Cardiac muscle cell (in vitro differentiated cells and primary cell): ENCODE measurements at places on chromosomes 2 and 18.

- no peak for DNase-seq
Measured at GRCh38 chr18:74930616-74931015, 278.3 kb downstream of the PTGR3 start.

GRCh38 chr2:20099780-20100179 is 48.4 kb upstream of the LAPTM4A start:
- DNase-seq: no peak

DNA sequence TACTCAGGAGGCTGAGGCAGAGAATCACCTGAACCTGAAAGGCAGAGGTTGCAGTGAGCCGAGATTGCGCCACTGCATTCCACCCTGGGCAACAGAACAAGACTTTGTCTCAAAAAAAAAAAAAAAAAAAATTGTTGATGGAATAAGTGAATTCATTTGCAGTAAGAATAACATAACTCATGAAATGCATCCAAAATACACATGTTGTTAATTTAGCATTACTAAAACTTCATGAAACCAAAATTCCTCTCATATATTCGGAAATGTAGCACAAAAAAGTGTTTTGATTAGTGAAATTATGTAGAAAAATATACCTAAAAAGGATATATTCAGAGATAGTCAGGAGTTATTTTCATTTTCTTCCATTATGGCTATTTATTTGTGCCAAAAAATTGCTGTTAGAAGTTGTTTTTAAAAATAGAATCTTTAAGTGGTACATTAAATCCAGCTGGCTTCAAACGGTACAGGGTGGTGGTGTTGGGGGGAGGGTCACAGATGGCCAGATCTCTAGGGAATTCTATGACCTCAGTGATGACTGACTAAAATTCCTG is 78.2 kb upstream of the UGP2 start:
- DNase-seq: no peak

DNA sequence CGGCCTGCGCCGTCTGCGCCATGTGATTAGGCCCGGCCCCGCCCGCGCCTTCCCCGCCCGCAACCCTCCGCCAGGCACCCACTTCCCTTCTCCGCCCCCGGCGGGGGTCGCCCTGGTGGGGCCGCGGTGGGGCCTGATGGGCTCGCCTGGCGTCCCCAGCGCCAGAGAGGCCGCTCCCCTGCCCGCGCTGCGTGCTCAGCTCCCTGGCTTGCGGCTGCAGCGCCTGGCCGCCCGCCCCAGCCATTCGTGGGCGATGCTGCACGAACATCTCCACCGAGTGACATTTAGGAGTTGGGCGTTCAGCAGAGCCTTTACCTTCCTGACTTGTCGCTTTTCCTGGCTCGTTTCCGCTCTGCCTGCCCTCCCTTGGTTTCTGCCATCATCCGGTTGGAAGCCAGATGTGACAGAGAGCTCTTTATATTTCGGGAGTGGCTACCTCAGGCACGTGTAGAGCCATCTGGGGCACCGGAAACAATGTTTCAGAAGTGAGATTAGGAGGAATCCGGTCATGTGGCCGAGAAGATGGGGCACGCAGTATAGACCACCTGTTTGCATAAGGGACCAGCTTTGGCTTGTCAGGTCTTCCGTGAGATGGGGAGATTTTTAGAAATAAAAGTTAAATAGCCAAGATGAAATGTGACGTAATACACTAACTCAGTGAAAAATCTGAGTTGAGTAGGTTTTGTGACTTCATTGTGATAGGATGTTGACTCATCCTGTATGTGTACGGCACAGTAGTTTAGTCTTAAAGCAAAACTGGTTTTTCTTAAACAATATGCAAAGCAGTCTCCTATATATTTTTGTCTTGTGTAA is 1.2 kb downstream of the GLS start:
- DNase-seq: peak; percentile 66

DNA sequence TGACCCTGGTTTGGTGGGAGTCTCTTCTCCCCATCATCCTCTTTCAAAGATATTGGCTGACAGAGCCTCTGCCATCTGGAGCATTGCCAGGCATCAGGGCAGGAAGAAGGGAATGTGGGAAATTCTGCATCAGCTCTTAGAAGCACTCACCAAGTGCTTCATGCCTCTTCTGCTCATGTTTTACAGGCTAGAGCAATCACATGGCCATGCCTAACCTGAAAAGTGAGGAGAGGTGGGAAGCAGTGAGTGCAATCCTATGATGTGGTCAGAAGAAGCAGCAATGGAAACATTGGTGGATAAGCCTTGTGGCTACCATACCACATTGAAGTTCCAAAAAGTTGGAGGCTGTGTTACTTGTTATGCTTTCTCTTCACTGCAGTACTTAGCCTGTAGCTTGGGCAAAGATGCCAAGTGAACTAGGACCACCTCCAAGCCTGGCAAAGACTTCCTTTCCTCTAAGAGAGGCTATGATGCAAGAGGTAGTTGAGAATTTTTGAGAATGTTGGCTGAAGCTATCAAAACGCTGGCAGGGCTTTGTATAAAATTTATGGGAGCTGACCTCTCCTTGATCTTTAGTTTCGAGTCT is 64.1 kb downstream of the BCL2L11 start:
- DNase-seq: no peak

DNA sequence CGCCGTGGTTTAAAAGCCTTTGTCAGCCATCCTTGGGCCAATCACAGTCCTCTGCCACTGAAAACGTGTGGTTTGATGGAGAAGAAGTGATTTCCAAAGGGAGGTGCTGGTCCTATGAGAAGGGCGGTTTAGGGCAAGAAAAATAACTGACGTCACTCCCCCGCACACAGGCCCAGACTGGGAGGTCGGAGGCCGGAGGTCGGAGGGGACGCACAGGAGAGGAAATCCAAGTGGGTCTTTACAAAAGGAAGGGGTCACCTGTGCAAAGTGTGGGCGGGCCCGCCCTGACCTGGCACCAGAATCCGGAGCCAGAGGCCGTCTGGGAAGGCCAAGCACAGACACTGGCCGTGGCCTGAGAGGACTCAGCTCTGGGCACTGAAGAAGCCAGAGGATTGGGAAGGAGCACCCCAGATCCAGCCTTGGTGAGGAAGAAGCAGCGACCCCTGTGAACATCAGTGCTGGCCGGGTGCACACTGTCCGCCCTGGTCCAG is 18.0 kb upstream of the KCNG2 start:
- DNase-seq: no peak

DNA sequence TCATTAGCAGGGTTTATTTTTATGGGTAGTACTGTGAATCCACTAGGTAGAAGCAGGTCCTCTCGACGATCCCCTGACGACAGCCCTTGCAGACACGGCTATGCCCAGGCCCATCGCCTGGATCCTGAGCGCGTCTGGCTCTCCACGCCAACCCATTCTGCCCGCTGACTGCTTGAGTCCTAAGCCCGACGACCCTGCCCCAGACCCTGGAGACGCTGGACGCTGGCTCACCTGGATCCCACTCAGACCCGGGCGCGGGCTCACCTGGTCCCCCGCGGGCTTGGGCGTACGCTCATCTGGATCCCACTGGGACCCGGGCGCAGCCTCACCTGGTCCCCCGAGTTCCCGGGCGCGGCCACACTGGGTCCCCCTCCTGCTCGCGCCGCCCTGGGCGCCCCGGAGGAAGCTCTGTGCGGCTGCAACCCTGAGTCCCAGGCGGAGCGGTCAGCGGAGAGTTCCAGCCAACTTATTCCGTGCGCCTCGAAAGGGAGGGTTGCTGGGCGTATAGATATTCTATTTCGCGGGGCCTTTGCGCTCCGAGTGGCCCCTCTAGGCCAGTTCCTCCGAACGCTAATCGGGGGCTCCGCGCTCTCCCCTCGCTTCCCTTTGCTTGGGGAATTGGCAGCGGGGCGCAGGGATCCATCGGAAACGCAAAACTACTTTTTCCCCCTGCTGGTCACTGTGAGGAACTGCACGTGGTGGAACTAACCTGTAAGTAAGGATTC is 22.4 kb upstream of the RMP24 start:
- peak; percentile 87 for DNase-seq

GRCh38 chr2:119544939-119545475 is 758 bp downstream of the CFAP221 start:
- no peak for DNase-seq

DNA sequence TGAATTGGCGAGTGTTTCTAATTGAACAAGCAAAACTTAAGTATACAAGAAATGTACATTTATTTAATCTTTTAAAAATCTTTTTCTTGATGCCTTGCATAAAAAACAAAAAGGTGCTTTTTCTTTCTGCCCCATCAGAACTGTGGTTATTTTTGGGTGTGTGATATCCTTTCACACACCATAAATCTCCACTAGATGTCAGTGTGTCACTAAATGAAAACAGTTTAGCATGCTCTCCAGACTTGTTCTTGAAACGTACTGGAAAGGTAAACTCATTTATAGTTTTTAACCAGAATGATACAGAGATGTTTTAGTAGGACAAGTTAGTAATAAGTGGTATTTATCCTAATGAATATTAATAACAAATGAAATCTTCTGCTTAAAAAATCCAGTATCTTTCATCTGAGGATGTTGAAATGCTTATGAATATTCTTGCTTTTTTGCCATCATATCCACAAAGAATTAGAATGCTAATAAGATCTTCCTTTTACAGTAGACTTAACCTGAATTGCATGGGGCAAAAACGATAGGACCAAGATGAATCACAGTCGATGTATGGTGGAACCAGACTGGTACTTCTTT is 96.8 kb downstream of the UBE2E3 start:
- DNase-seq: peak; percentile 70

- DNase-seq: peak; percentile 16
Measured at GRCh38 chr2:143582046-143582747, 453.0 kb downstream of the ARHGAP15 start.

- no peak for DNase-seq
Measured at GRCh38 chr2:65436824-65437221, 4.4 kb upstream of the SPRED2 start.

DNA sequence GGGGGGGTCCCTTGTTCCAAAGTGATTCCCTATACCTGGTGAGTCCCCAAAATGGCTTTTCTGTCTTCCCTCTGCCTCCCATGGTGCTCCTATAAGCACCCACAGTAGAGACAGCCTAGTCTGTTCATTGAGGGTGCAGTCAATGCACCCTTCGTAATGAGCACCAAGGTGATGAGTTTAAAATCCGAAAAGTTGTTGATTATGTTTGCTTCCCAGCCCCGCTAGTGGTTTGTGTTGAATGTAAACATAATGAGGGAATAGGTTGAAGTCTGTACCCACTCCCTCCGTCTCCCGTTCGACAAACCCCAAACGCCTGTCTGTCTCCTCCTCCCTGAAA is 2.3 kb downstream of the FOSL2 start:
- DNase-seq: no peak

- DNase-seq: peak; percentile 91
Measured at GRCh38 chr2:232633413-232634205, at the start of gene EFHD1. Gene EFHD1 (plus strand): TSS chr2:232633604. CDS start chr2:232633705, 101 bp downstream.

GRCh38 chr18:34321066-34321465 is 96.4 kb upstream of the NOL4 start:
- DNase-seq: no peak

GRCh38 chr2:43407935-43408334 is 181.5 kb upstream of the ZFP36L2 start:
- DNase-seq: no peak

DNA sequence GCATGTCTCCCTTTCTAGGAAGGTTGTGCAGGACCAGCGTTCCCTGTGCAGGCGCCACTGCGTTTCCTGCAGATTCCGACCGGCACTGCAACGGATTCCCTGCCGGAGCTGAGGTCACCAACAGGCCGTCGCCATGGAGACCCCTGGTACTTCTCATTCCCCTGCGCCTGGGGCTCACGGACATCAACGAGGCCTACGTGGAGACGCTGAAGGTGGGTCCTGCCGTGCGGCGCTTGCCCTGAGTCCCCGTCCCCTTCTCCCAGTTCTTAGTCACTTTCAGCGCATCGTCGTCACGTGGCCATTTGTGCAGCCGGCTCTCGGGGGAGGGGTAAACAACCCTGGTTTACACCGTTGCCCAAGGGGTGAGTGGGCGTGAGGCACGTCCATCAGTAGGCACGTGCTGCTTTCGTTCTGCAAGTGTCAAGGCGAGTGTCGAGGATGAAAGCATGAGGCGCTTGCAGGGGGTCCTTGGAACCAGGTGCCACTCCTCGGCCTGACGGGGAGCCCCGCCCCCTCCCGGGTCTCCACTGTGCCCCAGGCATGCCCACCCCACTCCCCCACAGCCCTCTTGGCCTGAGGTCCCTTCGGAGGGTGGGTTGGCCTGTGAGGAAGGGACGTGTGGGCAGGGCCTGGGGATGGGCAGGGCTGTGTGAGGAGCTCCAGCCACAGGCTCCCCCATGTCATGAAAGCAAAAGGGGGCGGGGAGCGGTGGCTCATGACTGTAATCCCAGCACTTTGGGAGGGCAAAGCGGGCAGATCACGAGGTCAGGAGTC is 19.8 kb downstream of the DTYMK start:
- DNase-seq: peak; percentile 20

- no peak for DNase-seq
Measured at GRCh38 chr2:233450864-233451575, 96.7 kb downstream of the DGKD start.

- DNase-seq: no peak
Measured at GRCh38 chr2:98036349-98037000, 40.7 kb upstream of the TMEM131 start.

- DNase-seq: no peak
Measured at GRCh38 chr2:144511226-144511810, 8.6 kb downstream of the ZEB2 start.

- no peak for DNase-seq
Measured at GRCh38 chr2:138021154-138021553, 56.9 kb downstream of the HNMT start.

- no peak for DNase-seq
Measured at GRCh38 chr2:100767224-100767653, 52.7 kb upstream of the NPAS2 start.

DNA sequence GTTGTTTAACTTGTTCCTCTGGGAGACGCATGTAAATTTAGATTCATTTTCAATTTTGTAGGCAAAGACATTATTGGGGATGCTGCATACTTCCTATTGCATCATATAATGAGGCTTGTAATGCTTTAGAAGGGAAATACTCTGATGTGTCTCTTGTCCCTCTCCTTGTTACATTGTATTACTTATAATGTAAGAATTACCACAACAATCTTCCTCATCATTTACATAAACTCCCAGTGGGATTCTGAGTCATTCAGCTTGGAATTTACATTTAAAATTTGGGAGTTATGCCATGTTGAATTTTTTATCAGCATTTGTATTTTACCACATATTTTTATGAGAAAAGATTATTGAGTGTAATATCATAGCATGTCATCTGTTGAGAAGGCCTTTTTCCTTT is 963.4 kb upstream of the NRXN1 start:
- no peak for DNase-seq

DNA sequence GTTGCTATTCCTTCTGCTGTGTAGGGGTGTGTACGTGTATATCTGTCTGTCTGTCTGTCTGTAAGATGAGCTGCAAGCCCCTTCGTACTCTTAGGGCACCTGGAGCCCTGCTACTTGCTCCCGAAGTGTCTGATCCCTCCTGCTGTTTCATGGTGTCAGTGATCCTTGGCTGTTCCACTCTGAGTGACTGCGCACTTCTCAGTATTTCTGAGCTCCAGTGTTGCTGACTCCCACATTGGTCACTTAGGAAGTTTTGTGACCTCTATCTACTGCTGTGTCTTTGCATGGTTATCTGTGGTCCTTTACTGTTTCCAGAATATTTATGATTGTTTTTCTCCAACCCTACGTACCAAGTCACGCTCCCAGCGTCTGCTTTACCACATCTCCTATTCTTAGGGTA is 16.2 kb downstream of the SEMA4F start:
- DNase-seq: no peak

- peak; percentile 45 for DNase-seq
Measured at GRCh38 chr2:114642988-114643553, 200.6 kb downstream of the DPP10 start.

- DNase-seq: no peak
Measured at GRCh38 chr18:59674186-59674902, 22.9 kb downstream of the CCBE1 start.

GRCh38 chr2:104745846-104746245 is 108.1 kb upstream of the POU3F3 start:
- no peak for DNase-seq
